ENCODE measurements at places on chromosomes 11 and 22.

DNA sequence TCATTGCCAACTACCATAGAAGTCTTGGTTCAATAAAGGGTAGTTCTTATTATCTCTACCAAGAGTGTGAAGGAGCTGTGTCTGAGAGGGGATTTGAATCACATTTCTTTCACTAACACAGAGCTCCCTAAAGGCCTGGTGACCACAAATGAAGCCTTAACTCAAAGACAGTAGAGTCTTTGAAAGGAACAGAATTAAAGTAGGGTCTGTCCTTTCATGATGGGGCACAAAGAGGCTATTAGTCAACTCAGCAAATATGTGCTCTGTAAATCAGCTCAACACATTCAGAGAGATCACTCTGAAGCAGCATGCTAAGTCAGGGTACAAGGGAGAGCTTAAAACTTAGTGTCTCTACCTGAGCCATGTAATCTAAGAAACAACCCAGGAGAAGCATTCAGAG lies 212.4 kb upstream of the SYN3 start:
- no peak for DNase-seq

DNA sequence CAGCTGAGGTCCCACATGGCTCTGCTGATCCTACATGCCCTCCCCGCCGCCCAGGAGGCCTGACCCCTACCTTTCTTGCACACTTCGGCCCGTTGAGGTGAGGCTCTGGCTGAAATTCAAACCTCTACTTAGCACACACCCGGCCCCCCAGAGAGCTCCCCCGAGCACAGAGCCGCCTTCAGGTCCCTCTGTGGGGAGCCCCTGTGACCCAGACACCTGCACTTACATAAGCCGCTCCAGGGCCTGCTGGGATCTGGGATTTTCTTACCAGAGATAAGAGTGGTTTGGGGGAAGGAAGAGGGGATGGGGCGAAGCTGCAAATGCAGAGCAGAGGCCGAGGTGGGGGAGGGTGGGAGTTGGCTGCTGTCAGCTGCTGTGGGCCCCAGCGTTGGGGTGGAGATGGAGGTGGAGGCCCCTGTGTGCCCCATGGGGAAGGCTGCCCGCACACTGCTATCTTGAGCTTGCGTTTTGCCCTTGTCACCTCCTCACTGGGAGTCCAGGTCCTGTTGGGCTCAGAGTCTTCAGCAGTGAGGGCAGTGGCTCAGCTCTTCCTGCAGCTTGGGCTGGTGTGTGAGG lies 30.6 kb downstream of the CAPN1 start:
- no peak for DNase-seq

DNA sequence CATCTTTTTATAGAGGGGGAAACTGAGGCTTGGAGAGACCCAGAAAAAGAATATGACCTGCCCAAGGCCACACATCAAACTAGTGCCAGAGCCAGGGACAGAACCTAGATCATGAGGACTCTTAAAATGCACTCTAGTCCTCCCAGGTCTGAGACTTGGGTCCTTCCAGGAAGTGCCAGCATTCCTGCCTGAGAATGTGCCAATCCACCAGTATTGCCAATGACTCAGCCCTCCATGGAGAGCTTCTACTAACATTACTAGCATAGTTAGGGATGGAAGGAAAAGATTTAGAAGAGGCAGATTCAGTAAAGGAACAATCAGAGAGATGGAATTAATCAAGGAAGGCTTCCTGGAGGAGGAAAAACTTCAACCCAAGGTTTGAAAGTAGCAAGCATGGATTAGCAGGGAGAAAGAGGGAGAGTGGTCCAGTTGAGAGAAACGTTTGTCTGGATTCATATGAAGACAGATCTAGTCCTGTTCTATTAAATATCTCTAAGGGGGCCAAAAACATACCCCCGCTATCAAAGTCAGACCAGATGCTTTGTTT lies 20.1 kb upstream of the SMIM35 start:
- DNase-seq: no peak

DNA sequence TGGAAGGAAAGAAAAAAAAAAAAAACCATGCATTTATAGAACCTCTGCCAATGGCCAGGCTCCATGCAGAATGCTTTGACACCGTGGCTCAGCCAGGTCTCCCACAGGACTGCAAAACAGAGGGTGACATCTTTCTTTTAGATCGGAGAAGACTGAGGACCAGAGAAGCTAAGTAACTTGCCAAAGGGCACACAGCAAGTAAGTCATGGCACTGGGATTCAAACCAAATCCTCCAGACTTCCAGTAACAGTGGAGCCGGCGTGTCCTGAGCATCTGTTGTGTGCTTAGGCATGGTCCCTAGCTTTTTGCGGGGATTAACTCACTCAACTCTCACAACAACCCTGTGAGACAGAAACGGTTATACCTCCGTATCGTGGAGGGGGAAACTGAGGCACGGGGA lies 20.7 kb downstream of the MGAT3 start:
- DNase-seq: no peak

GRCh38 chr11:74646954-74647353 lies 54.6 kb downstream of the POLD3 start:
- no peak for DNase-seq

GRCh38 chr22:39134366-39135091 lies 18.0 kb downstream of the CBX7 start:
- no peak for DNase-seq

DNA sequence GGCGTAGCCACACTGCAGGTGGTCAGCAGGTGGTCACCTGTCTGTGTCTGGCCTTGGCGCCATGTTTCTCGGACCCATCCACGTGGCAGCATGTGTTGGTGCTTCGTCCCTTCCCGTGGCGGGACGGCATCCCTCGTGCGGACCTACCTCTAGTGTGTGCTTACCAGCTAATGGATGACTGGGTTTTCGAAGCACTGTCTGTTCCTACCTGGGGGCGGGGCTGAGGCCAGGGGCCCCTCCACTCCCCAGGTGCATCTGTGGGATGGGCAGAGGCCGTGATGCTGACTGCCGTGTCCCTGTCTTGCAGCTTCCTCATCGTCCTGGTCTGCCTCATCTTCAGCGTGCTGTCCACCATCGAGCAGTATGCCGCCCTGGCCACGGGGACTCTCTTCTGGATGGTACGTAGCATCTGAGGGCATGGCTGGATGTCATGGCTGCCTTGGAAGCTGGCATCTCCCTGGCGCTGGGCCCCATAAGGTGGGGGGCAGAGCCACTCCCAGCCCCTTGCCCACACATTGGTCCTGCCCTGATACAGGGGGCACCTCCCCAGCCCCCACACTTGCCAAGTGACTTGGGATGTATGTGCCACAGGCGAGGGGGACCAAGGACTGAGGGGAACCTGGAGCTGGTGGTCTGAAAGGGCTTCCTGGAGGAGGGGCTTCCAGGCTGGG lies 82.9 kb downstream of the KCNQ1 start:
- no peak for DNase-seq

- DNase-seq: peak; percentile 82
Measured at GRCh38 chr11:44286268-44286880, 23.6 kb downstream of the ALX4 start.

- DNase-seq: peak; percentile 77
Measured at GRCh38 chr22:22692707-22693530, 48.5 kb downstream of the GGTLC2 start.

- DNase-seq: peak; percentile 0
Measured at GRCh38 chr11:67320691-67321090, 17.4 kb downstream of the SSH3 start.

DNA sequence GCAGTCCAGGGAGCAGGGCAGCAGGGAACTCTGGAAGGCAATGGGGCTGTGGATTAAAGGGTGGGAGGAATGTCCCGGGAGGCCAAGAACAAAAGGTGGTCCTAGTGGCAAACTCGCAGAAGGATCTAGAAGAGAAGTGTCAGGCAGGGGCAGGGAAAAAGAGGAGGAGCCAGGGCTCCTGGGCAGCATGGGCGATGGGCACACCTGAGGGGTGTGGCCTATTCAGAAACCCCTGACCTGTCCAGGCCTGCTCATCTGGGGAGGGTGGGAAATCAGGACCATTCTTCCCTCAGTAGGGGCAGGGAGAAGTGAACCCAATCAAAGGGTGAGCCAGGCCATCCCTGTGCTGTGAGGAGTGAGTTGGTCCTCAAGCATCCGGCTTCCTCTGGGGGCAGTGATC lies 108.6 kb downstream of the TRIM29 start:
- DNase-seq: no peak

GRCh38 chr11:2668876-2669275 lies 30.9 kb downstream of the KCNQ1OT1 start:
- DNase-seq: no peak

DNA sequence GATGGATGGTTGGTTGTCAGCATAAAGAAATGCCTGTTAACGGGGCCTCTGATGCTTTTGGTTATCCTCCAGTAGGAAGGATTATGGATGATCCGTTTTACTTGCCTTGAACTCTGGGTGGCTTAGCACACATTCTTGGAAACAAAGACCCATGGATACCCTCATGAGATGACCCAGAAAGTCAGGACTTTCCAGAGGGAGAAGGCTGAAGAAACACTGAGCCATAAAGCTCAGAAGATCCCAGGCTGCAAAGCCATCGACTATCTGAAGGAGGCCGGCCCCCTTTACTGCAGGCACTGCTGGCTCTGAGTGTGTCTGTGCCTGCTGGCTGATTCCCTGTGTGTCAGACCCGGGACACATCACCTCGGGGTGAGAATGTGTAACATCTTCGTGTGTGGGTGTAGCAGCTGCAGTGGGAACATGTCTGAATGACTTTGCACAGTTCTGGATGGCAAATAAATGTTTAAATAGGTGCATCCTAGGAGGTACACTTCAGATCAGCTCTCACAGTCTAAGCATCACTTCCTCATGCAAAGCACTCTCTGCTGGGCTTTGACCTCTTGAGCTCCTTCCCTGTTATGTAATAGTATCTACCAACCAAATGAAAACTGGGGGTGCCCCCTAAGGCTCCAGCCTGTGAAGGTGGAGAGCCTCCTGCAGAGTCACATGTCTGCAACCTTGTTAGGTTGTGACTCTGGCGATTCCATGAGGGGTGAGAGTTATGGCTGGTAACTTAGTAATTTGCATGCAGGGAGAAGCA lies 1084.9 kb downstream of the TBC1D22A start:
- no peak for DNase-seq

DNA sequence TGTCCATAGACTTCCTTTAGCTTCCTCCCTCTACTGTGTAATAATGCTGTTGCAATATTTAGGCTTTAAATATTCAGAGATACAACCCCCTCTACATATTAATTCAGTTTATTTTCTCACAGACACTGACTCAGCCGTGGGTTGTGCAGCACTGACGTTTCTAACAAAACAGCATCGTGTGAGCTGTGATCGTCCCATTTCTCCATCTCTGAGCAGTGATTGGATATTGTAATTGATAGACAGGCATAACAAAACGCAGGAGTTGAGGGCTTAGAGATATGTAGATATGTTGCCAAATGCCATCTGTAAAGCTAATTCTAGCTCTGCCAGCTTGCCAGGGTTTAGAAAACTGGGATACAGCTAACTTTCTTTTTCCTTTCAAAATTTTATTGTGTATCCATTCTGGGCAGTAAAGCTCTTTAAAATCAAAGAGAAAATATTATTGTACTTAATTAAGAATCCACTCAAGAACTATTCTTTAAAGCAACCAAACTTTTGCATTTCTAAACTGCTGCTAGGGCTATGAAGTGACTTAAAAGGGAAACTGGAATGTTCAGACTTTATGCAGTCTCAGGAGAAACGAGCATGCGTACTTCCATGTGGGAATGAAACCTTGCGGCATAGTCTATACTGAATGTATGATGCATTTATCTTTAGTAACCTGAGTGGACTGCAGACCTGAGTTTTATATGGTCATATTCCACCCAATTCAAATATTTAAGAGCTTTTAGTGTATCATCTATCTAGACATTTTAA lies 22.7 kb downstream of the BTBD10 start:
- peak; percentile 43 for DNase-seq

- DNase-seq: no peak
Measured at GRCh38 chr11:76153571-76153923, 52.8 kb downstream of the WNT11 start.

DNA sequence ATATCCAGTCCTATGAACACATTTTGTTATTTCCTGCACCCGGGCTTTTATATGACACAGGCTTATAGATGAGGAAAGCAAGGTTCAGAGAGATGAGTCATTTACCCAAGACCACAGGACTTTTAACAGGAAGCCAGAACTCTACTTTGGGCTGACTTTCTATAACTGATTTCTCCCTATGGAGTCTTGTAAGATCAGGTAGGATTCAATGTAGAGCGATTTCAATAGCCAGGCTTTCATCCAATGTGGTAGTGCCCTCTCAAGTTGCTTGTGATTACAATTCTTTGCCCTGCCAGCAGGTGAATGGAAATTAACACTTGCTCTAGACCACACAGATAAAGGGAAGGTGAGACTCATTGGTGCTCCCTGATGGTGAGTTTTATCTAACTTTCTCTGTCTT lies 378.3 kb downstream of the INSC start:
- DNase-seq: no peak

- DNase-seq: no peak
Measured at GRCh38 chr11:79262221-79262620, 178.6 kb downstream of the TENM4 start.

- DNase-seq: no peak
Measured at GRCh38 chr11:124749912-124750311, 2.1 kb downstream of the VSIG2 start.

DNA sequence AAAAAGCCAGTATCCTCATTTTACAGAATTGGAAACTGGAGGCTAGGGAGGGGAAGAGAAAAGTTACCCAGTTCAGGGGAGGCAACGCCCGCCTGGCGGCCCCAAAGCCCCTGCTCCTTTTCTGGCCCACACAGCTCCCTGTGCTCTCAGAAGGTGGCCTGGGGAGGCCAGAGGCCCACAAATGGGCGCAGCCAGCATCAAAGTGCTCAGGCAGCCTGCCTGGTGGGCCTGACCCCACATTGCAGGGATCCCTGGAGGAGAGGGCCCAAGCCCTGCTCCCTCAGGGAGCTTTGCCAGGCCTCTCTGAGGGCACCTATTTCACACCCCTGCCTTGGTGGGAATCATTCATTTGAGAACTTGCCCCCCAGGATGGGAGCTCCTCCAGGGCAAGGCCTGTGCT lies 42.5 kb downstream of the ARRB1 start:
- no peak for DNase-seq

GRCh38 chr11:37105427-37105826 lies 507.4 kb upstream of the RAG2 start:
- no peak for DNase-seq

GRCh38 chr11:12392672-12393071 lies 15.3 kb downstream of the PARVA start:
- DNase-seq: no peak

- no peak for DNase-seq
Measured at GRCh38 chr22:49449377-49449776, 378.3 kb downstream of the BRD1 start.

GRCh38 chr11:2898366-2899079 lies 12.9 kb upstream of the CDKN1C start:
- no peak for DNase-seq
